ENCODE measurements at places on chromosomes 5 and 9. TPM values are rescaled to one million over a fixed set of nuclear protein-coding genes. Genes with fewer than 3 reads are reported as not detected.
A peak's percentile ranks its signal among the peaks of the same experiment; 100 is the strongest.

DNA sequence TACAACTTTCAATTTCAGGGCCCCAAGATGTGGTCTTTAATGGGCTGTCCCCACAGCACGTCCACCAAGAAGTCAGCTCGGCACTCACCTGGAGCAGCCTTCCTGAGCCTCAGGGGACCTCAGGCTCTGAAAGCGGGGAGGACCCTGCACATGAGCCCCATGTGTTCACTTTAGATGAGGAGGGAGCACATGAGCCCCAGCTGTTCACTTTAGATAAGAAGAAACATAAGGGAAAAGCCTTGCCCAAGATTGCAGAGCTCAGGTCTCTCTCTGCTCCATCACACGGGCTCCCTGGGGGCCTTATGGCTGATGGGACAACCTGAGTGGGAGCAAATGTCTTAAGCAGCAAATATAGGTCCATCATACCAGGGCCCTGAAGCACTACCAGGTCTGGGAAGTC is 56.4 kb downstream of the NIPSNAP3B start:
- no peak for DNase-seq

The GFI1B gene
- 0.52 TPM for polyA plus RNA-seq

GRCh38 chr5:8474569-8474930 is 605.6 kb downstream of the MTRR start:
- no peak for DNase-seq

The CCDC192 gene
- 1.5 TPM for polyA plus RNA-seq

The TICAM2 gene
- 2.1 TPM for polyA plus RNA-seq

The BSPRY gene
- 7.8 TPM for polyA plus RNA-seq

GRCh38 chr9:107945961-107946360 is 456.4 kb upstream of the KLF4 start:
- no peak for DNase-seq

DNA sequence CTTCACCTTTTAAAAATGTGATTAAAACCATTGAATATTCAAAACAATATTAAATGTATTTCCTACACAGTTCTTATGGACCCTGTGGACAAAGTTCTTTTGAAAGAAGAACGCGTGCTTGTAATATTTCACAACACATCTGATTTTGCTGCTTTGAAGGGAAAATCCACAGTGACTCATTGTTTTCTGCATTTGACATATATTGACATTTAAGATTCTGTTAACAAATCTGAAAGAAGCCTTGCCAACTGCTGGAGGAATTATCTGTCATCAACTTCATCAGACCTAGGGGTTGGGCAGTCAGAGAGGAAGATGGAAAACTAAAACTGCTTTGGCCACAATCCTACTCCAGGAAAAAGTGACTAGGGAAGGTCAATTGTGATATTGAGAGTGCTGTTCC is 56.9 kb upstream of the RASEF start:
- no peak for DNase-seq

- peak; percentile 18 for DNase-seq
These were observed 29.3 kb upstream of the UBE2QL1 start for GRCh38 chr5:6419340-6419852.

DNA sequence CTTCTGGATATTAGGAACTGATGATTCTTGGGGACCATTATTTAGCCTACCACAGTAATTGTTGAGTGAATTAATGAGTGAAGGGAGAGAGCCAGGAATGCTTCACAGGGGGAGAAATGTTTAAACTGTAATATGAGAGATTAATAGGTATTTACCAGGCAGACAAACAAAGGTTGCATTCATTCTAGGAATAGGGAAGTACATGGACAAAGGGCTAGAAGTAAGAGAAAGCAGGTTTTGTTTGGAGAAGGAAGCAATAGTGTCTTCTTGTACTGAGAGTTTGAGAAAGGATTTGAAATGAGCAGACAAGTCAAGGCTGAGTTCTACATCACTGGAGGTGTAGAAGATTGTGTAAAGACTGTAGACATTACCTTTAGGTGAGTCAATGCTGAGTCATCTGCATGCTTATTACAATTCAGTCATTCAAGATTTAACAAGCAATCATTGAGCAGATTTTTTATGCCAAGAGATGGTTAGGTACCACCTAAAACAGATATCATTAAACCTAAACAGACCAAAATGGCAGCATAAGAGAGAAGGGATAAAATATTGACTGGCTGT is 8.0 kb downstream of the TAF1L start:
- no peak for DNase-seq

GRCh38 chr5:179272326-179273072 is 72.8 kb downstream of the ADAMTS2 start:
- DNase-seq: no peak

The SLC1A3 gene
- polyA plus RNA-seq: 3.5 TPM

GRCh38 chr5:39231705-39232525 is 12.6 kb upstream of the FYB1 start:
- no peak for DNase-seq

DNA sequence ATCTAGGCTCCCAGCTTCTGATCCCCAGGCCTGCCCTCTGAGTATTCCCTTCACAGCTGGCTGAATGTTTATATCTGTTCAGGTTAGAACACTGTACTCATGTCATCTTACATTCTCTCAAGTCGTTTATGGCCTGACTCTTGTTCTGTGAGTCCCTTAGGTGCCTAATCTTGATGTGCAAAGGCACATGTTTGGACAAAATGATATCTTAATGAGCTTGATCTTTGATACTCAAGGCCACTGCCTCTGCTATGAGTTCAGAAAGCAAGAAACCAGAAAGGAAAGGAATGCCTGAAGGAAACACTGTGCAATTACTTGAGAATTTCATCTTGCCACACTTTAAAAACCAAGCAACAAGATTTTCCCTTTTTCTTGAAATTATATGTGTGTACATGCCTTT is 391.8 kb upstream of the ZNF608 start:
- no peak for DNase-seq

DNA sequence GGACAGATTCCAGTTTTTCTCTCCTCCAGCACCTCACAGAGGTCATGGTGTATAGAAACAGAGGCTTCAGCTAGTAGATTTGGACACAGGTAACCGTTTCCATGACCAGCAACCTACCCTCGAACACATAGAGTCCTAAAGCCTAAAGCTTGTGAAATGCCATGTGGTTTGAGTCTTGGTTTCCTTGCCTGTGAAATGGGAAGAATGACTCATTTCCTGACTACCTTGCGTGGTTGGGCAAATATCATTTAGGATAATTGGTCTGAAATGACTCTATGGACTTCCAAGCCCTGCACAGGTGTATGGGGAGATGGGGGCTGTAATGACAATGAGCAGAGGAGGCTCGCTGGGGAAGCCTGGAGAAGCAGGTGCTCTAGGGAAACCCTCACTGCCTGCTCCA is 134.6 kb downstream of the TTLL11 start:
- no peak for DNase-seq

DNA sequence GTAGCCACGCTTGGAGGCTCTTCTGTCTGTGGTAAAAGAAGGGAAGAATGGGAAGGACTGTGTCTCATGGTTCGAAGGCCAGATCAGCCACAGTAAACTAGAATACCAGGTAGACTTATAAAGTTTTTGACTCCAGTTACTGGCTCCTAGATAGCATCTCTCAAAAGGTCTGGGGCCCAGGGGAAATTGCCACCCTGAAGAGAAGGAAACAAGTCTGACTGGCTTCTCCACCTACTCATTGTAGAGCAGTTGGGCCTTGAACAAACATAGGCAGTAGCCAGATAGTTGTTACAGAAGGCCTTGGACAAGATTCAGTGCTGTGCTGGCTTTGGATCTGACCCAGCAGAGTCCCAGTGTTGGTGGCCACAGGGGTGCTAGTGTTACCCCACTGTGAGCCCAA is 890.4 kb downstream of the EFNA5 start:
- no peak for DNase-seq

GRCh38 chr9:14245901-14246525 is 67.9 kb downstream of the NFIB start:
- no peak for DNase-seq

DNA sequence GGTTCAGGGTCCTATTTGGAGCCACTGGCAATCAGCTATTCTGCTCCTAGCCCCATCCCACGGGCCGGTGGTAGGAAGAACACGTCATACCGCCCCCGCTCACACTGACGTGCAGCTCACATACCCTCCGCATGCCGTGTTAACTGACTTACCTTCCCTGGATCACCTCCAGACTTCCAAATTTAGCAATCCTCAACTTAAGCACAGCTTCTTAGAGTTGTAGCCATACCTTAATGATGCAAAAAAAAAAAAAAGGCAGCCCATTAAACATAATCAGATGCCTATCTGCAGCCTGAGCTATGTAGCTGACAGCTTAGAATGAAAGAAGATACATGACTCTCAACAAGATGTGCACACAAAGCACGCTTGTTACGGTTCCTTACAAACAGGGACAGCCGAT is 93.0 kb downstream of the IRX2 start:
- DNase-seq: no peak

DNA sequence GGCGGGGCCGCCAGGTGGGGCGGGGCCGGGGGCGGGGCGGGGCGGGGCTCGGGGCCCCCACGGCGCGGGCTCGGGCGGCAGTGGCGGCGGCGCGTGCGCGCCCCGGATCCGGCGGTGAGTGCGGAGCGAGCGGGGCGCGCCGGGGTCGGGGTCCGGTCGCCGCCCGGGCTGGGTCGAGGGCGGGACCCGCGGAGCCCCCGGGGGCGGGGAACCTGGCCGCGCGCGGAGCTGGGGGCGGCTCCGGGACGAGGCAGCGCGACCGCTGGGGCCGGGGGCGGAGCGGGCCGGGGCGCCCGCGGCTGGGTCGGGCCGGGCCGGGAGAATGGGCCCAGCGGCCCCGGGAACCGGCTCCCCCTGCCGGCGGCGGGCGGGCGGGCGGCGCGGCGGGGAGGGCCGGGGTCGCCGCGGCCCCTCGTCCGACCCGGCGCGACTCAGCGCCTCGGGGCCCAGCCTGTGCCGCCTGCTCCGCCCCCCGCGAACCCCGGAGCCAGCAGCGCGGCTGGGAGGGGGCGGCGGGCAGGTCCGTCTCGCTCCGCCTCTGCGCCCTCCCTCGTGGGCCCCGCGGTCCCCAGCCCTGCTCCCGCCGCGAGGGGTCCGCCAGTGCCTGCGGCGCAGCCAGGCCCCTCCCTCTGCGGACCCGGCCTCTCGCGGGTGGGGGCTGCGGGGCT is 3.1 kb downstream of the EGFL7 start:
- no peak for DNase-seq

- DNase-seq: no peak
These were observed 17.9 kb upstream of the ZCCHC7 start for GRCh38 chr9:37102486-37102885.

- no peak for DNase-seq
These were observed 164.5 kb upstream of the S1PR3 start for GRCh38 chr9:88826771-88827181.

The OR1L1 gene
- polyA plus RNA-seq: not detected

GRCh38 chr5:133086366-133086875 is 34.6 kb downstream of the HSPA4 start:
- no peak for DNase-seq

The IFNA6 gene
- not detected for polyA plus RNA-seq

DNA sequence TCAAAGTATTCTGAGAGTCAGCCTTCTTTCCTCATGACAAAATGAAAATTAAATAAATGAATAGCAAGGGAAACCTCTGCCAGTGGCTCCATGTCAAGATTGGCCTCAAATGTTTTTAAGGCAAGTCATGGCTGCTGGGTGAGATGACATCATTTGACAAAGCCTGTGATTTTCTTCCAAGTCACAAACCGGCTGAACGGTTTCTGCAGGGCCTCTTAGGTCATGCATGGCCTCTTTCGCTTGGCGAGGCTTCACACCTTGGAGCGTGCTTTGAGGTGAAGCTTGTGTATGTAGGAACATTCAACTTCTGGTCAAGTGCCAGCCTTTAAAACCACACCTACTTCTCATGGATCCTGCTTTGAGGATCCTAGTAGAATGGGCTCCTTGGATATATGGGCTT is 161.0 kb upstream of the ZNF618 start:
- no peak for DNase-seq

Measured in left kidney (tissue), 8 donors.